ENCODE measurements at places on chromosomes 4 and X.

- DNase-seq = no peak
Observed at GRCh38 chr4:141417387-141417786, 196.7 kb downstream of the ZNF330 start.

DNA sequence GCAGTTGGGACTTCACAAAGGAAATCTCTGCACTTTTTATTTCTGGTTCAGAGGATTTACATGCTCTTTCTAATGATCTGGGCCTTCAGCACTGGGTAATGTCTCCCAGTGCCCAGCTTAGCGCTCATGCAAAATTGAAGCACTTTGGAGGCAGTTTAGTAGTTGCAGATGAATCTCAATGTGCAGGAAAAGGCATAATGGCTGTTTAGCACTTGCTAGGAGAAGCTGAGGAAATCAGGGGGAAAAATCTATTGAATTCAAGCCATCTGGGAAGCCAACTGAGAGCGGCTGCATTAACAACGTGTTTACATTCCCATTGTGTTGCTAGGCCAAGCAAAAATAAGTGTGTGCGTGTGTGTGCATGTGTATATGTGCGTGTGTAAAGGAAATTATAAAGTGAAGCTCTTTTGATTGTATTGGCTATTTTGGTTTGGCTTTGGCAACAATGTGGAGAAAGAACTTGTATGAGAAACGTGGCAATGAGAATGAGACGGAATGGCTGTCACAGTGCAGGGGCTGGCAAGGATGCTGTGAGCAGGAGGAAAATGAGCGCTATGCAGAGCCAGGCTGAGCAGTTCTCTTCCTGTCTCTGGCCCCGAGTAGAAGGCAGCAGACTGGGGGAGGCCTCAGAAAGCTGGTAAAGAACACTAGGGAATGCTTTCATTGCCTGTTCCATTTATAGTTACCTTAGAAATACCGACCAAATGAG lies 231.5 kb downstream of the UNC5C start:
- DNase-seq = no peak

DNA sequence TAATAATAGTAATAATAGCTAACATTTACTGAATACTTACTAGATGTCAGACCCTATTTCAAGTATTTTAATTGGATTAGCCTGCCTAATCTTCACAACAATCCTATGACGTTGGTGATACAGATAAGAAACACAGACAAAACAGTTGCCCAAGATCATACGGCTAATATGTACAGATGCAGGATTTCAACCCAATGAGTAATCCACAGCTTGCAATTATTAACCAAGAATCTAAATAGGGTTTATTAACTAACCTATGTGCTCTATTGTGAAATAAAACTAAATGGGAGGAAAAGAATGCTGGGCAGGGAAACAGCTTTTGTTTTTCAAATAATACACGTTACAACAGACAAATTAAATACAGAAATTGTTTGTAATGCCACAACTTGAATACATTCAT lies 23.4 kb downstream of the FBXO8 start:
- no peak for DNase-seq

DNA sequence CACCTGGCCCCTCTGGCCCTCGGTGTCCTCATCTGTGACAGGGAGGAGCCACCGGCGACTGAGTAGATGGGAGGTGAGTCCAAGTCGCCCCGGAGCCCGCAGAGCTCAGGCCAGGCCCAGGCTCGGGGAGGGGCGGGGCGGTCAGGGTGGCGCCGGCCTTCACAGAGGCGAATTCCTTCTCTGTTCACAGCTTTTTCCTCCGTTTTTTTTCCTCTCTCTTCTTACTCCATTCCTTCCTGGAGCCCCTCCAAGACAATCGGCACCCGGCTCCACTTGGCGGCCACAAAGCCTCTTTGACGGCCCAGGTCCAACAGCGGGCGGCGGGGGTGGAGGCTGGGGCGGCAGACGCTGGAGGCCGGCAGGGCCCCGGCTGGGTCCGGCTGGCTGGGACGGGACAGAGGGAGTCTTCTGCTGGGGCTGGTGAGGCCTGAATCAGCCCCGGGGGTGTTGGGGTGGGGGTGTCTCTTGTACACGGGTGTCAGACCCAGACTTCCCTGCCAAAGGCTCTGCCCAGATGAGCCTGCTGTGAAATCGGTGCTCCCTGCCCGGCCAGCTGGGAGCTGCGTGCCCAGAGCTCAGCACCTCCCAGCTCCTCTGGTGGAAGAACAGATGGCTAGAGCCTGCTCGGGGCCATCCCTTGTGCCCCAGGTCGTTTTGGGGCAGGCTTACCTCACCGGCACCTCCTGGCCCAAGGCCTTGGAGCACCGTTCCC lies 22.6 kb downstream of the FGFRL1 start:
- DNase-seq = no peak

- no peak for DNase-seq
Observed at GRCh38 chrX:153917869-153918268, 8.2 kb downstream of the ARHGAP4 start.

GRCh38 chr4:95602872-95603271 lies 54.1 kb upstream of the UNC5C start:
- DNase-seq = no peak

DNA sequence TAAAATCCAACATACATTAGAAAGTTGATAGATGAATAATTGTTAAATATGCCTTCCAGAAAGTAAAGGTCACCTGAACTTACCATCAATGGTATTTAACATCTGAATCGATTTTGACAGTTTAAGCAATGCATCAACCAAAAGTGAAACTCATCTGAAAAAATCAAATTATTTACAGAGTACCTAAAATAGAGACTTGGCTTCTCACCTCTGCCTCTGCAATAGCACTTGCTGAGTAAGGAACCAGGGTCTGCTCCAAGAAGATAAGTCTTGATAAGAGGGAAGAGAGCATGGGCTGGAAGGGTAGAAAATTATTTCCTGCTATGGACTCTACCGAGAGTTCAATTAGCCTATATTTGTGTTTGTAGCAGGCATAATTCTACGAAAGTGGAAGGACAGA lies 868.3 kb downstream of the STIM2 start:
- DNase-seq = no peak

- no peak for DNase-seq
Observed at GRCh38 chr4:54723820-54724219, 66.1 kb downstream of the KIT start.

- DNase-seq = peak; percentile 21
Observed at GRCh38 chr4:6523251-6523650, 50.8 kb upstream of the PPP2R2C start.

- no peak for DNase-seq
Observed at GRCh38 chrX:13090027-13090338, 45.6 kb upstream of the FAM9C start.

DNA sequence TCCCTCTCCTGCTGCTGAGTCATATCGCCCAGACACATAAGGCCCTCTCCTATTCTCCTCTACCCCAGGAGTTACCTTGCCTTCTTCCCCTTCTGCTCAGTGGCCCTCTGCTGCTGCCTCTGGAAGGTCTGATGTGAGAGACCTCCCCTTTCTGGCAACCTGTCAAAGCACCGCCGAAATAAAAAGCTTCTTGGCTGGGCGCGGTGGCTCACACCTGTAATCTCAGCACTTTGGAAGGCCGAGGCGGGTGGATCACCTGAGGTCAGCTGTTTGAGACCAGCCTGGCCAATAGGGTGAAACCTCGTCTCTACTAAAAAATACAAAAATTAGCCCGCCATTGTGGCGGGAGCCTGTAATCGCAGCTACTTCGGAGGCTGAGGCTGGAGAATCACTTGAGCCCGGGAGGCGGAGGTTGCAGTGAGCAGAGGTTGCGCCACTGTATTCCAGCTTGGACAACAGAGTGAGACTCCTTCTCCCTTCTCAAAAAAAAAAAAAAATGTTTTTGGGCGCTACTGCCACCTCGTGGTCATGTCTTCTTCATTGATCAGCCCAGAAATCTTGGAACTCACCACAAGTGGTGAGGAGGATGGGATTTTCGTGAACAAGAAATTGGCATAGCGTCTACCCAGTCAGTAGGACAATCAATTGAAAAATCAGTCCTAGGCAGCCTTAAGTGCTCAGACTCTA lies 8.6 kb upstream of the ZXDA start:
- DNase-seq = peak; percentile 3

GRCh38 chrX:97685753-97686152 lies 802.0 kb downstream of the RPA4 start:
- DNase-seq = no peak

DNA sequence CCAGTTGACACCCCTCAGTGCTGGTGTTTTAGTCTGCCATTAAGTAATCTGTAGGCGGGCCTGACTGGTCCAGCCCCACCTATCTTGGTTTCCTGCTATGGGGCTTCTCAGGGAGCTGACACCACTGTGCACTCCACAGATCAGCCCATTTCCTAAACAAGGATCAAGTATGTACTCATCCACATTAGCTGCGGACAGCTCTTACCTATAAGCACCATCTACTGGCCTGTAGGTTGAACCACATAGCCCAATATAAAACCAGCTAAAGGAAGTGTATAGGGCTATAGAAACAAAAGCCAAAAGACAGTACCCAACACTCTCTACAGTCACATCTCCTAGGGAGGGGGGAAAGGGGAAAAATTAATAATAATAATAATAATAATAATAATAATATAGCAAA lies 353.5 kb upstream of the CXorf51B start:
- DNase-seq = no peak

DNA sequence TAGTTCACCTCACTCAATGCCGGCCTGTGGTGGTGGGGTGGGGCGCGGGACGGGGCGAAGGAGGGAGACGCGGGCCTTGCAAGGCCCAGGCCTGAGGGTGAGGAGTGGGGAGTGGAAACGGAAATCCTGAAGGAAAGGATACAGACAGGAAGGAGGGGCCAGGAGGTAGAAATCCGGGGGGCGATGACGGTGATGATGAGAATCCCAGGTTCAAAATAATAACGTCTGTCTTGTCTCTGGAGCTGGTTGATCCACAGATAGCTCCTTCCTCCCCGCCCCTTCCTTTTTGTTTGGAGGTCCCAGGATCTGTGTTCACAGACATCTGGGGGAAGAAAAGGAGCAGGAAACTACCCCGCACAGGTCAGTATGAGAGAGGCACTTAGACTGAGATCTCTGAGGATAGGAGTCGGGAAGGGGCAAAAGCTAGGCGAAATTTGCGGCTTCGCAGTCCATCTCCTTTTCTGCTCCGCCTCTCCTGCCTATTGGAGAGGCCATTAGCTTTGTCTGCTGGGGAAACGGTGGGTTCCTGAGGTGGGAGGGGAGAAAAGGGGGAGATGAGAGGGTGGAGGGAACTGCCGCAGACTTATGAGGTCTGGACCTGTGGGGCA lies 746 bp downstream of the TCEAL7 start:
- DNase-seq = no peak

DNA sequence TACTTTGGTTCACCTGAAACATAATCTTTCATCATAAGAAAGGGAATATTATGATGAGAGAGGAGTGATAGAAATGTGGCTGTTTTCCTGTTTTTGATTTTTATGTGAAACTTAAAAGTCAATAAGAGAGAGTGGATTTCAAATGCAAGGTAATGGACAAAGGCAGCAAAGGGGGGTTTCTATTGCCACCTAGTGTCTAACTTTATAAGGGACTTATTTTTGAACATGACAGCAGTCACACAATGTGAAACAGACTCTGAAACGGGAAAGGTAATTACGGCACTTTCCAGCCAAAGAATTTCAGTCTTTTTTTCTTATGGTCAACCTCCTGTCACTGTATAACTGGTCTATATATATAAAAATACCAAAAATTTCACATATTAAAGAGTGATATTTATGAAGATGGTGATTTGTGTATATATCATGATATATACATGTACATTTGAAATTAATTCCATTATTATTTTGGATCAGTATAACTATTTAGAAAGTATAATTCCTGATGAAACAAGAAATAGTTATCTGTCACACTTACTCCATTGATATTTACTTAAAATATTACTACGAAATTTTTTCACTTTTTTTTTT lies 127.1 kb downstream of the FBXO8 start:
- DNase-seq = no peak

- DNase-seq = no peak
Observed at GRCh38 chr4:38935391-38936073, 67.9 kb downstream of the FAM114A1 start.

DNA sequence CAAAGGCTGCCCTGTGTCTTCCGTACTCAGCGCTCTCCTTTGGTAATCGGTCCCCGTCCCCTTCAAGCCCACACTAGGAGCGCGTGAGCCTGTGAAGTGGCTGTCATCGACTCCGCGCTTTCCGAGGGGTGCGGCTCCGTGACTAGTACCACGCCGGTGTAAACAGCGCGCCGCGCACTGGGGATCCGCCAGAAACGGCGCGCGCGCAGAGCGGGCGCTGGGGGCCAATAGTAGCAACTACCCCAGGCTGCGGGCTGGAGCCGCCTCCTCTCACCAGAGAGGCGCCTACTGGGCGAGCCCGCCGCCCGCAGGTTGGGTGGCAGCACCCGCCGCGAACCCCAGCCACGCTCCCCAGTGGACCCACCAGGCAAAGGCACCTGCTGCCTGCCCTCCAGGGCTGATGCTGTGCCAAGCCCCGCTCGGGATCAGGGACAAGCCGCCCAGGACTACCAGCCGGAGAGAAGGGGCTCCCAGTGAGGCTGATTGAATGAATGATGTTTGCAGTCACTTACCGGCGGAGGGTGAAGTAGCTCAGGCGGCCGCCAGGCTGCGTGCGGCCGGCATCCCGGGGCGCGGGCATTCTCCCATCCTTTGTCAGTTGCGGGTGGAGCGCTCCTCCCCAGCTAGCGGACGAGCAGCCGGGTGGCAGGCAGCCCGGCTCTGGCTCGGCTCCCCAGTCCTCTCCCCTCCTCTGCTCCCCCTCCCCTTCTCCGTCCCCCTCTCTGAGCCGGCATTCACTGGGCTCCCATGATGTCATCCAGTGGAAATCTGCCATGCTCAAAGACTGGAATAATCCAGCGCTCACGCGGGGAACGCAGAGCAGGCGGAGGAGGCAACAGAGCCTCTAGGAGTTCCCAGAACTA lies 370.3 kb upstream of the SMIM31 start:
- peak; percentile 90 for DNase-seq

DNA sequence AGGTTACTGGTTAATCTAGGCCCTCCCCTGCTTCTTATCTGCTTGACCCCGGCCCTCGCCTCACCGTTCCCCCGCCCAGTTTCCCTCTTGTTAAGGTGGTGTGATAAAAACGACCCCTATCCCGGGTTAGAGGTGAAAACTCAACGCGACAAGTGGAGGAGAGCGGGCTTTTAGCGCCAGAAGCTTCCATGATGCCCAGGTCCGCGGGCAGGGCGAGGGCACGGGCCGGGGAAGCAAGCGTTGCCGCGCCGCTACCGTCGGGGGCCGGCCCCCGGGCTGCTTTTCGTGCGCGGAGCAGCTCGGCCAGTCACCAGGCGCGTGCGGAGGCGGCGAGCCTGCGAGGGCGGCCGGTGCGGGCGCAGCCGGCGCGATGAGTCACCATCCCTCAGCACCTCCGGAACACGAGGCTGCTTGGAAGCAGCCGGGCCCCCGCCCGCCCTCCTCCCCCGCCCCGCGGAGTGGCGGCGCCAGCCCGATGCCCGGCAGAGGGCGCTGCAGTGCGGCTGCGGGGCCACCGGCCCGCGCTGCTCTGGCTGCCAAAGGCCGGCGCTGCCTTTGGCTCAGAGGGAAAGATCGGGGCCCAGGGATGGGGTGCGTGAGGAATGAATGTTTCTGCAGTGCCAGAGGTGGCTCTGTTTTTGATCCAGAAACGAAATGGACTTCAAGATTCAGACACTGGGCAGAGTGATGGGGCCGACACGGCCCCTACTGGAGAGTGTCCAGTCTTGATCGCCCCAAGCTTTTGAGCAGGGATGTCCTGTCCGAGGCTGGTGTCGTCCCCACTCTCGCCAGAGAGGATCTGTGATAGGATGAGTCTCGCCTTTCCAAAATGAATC lies 107.8 kb downstream of the NHSL2 start:
- peak; percentile 79 for DNase-seq

- DNase-seq = peak; percentile 77
Observed at GRCh38 chr4:37678624-37679023, 7.6 kb downstream of the RELL1 start.
